ENCODE measurements at places on chromosomes 2 and 18. TPM values are rescaled to one million over a fixed set of nuclear protein-coding genes. Genes with fewer than 3 reads are reported as not detected.

DNA sequence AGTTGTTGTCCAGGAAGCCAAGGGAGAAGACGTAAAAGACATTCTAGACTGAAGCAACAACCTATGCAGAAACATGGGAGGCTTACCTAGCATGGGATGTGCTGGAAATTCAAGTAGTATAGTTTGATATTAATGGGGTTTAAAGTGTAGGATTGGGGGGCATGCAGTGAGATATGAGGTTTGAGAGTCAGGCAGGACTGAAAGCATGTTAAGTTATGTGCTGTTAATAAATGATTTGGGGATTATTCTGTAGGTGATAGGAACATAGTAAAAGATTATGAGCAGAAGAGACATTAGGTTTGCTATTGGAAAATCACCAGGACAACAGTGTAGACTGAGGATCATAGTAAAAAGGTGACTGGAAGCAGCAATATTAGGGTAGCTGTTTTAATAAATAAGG, 3.2 kb downstream of the EHBP1 start:
- H3K27me3 ChIP-seq: no peaks in the 10 kb centered on the region
- no peaks in the 10 kb centered on the region for H3K36me3 ChIP-seq
- no peak overlapping the region for H3K4me3 ChIP-seq
- no peak overlapping the region for H3K27ac ChIP-seq
- no peak for DNase-seq
- peaks cover 30% of the 10 kb centered on the region for H3K4me1 ChIP-seq

DNA sequence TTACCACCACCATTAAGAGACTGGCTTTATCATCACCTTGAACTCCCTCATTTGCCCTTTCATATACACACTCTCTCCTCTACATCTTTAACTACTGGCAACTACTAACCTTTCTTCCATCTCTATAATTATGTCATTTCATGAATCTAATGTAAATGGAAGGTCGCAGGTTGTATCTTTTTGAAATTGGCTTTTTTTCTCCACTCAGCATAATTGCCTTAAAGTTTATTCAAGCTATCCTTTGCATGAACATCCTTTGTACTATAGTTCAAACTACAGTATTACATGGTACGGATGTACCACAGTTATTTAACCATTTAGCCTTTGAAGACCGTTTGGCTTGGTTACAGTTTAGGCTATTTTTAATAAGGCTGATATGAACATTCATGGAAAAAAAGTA, 129.5 kb upstream of the ZNF804A start:
- no peaks in the 10 kb centered on the region for H3K4me1 ChIP-seq
- no peak overlapping the region for H3K4me3 ChIP-seq
- H3K27me3 ChIP-seq: no peaks in the 10 kb centered on the region
- DNase-seq: no peak
- no peaks in the 10 kb centered on the region for H3K36me3 ChIP-seq

- H3K4me3 ChIP-seq: no peak overlapping the region
- H3K27ac ChIP-seq: no peak overlapping the region
- no peaks in the 10 kb centered on the region for H3K4me1 ChIP-seq
Observed at GRCh38 chr18:25713103-25713502, 361.1 kb upstream of the ZNF521 start.

DNA sequence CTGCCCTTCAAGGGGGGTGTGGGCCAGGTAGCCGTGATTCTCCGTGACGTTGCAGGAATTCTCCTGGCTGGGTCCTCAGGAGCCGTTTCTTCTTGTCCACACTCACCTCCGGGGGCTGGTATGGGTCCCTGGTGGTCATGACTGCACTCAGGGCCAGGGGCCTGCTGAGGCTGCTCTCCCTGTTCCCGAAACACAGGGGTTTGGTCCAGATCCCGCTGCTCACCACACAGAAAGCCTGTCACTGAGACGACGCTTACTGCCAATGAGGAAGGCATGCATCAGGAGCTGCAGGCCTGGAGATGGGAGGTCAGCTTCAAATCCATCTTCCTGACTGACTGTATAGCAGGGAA, 160.7 kb downstream of the RTP5 start:
- no peak overlapping the region for H3K27ac ChIP-seq
- H3K4me1 ChIP-seq: no peaks in the 10 kb centered on the region
- H3K4me3 ChIP-seq: no peak overlapping the region
- no peaks in the 10 kb centered on the region for H3K36me3 ChIP-seq

DNA sequence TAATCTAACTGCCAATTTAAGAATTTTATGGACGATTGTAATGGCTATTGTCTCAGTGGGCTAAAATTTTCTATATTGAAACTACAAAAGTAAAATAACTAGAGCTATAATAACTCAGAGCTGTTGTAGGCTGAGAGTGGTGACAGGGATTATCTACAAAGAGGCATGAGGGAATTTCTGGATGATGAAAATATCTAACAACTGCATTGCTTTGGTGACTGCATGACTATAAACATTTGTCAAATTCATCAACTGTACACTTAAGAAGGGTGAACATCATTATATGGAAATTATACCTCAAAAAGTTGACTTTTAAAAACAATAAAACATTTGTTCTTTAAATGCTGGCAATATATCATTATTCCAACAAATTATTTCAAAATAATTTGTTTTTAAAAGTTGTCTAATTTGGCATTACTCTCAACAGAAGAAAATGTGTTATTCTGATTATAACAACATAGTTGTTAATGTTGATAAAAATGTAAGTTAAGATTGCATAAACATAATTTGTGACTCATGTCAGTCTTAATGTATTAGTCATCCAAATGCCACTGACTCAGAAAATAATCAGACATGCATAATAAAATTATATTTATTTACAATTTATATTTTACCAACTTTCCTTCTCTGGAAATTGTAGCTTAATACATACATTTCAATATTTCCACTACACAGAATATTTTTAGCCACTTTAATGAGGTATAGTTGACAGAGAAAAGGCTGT, 865.1 kb upstream of the VRK2 start:
- no peaks in the 10 kb centered on the region for H3K4me1 ChIP-seq
- no peaks in the 10 kb centered on the region for H3K27me3 ChIP-seq
- H3K36me3 ChIP-seq: no peaks in the 10 kb centered on the region
- no peak for DNase-seq
- H3K27ac ChIP-seq: no peak overlapping the region

The IRS1 gene
- total RNA-seq: 14.6 TPM

The KCNS3 gene
- 57.2 TPM for total RNA-seq
